ENCODE measurements at places on chromosomes 7 and 10.

GRCh38 chr10:48273741-48274140 is 755 bp downstream of the FRMPD2 start:
- no peak for DNase-seq

GRCh38 chr7:108109221-108109908 is 20.8 kb downstream of the LAMB4 start:
- DNase-seq, result no peak

GRCh38 chr10:124185084-124185483 is 91.7 kb upstream of the CHST15 start:
- DNase-seq, result no peak

- DNase-seq, result no peak
These were observed 80.4 kb upstream of the GRB10 start for GRCh38 chr7:50863053-50863452.

DNA sequence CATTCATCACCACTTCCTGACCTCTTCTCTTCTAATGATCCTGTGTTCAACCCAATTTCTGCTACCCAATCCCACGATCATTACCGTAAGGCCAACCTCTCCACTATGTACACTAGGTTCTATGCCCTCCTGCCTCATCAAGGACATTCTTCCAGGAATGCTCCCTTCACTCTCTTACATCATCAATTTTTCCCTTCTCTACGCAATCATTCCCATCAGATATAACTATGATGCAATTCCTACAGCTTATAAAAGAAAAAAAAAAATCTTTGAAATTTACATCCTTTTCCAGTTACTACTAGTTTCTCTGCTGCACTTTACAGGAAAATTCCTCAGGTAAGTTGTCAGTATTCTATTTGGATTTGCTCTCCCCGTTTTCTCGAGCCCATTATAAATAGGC is 30.8 kb upstream of the GPR22 start:
- DNase-seq, result no peak

GRCh38 chr7:148110097-148110868 is 480.3 kb upstream of the C7orf33 start:
- DNase-seq, result no peak

GRCh38 chr10:120996456-120997034 is 145.4 kb downstream of the WDR11 start:
- DNase-seq, result no peak

- no peak for DNase-seq
These were observed 11.5 kb downstream of the CREB3L2 start for GRCh38 chr7:137990251-137990941.

- no peak for DNase-seq
These were observed 12.3 kb downstream of the CFAP46 start for GRCh38 chr10:132929953-132930548.

GRCh38 chr7:16021851-16022250 is 335.4 kb upstream of the MEOX2 start:
- DNase-seq, result no peak

DNA sequence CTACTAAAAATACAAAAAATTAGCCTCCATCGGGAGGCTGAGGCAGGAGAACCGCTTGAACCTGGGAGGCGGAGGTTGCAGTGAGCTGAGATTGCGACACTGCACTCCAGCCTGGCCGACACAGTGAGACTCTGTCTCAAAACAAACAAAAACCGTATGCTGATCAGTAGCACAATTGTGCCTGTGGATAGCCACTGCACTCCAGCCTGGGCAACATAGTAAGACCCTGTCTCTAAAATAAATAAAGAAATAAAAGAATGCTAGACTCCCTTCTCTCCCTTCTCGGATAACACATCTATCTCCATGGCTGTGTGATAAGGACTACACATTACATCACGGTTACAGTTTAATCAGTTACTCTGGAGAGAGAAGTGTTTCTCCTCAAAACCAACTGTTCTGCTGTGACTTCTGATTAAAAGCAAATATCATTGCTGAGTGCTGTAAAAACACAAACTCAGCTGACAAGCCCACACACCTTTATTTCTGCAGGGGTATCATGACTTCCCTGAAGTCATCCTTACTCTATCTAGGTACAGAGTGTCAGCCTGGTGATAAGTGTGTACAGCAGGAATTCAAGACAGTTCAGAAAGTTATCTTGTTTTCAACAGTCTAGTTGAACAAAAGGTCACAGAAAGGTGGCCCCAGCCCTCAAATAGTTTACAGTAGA is 5.3 kb upstream of the ARHGAP19 start:
- no peak for DNase-seq

DNA sequence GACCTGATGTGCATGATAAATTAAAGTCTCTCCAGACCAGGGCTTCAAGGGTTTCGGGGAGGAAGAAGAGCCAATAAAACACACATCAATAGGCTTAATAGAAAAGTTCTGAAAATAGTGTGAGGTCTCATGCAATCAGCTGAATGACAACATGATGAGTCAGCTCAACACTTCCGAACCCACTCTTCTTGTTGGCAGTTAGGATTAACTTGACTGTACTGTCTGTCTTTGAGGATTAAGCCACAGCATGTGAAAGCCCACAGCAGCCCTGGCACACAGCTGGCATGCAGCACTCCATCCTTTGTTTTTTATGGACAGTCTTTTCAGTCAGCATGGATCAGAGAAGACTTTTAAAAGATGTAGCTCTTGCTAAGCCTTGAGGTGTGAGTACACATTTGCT is 526.9 kb upstream of the VSTM2A start:
- DNase-seq, result no peak

GRCh38 chr7:26208040-26208439 is 6.5 kb downstream of the CBX3 start:
- no peak for DNase-seq

- DNase-seq, result no peak
These were observed 34.3 kb upstream of the CACNA2D1 start for GRCh38 chr7:82477733-82478515.

- no peak for DNase-seq
These were observed 86.8 kb upstream of the KMT2C start for GRCh38 chr7:152522571-152523067.

DNA sequence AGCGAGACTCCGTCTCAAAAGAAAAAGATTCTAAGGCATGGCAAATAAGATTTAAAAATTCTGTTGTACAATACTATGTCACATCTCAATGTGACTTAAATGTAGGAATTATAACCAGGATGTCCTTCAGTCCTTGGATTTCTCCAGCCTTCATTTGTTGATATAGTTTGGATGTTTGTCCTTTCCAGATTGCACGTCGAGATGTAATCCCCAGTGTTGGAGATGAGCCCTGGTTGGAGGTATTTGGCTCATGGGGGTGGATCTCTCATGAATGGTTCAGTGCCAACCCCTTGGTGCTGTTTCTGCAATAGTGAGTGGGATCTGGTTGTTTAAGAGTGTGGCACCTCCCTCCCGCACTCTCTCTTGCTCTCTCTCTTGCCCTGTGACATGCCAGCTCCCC is 12.8 kb upstream of the ACHE start:
- DNase-seq, result no peak

- DNase-seq, result no peak
These were observed 267.8 kb downstream of the RPS24 start for GRCh38 chr10:78301481-78301880.

- no peak for DNase-seq
These were observed 66.5 kb downstream of the ADD3 start for GRCh38 chr10:110074298-110074697.
